Naive thymus-derived CD4-positive, alpha-beta T cell (primary cell): ENCODE measurements at places on chromosomes 3 and 15. TPM values are rescaled to one million over a fixed set of nuclear protein-coding genes. Genes with fewer than 3 reads are reported as not detected.

- H3K4me1 ChIP-seq, result no peaks in the 10 kb centered on the region
- no peak overlapping the region for H3K4me3 ChIP-seq
- DNase-seq, result no peak
- no peak overlapping the region for H3K27ac ChIP-seq
- H3K36me3 ChIP-seq, result no peaks in the 10 kb centered on the region
These were observed 38.4 kb downstream of the NEDD4 start for GRCh38 chr15:55954862-55955605.

DNA sequence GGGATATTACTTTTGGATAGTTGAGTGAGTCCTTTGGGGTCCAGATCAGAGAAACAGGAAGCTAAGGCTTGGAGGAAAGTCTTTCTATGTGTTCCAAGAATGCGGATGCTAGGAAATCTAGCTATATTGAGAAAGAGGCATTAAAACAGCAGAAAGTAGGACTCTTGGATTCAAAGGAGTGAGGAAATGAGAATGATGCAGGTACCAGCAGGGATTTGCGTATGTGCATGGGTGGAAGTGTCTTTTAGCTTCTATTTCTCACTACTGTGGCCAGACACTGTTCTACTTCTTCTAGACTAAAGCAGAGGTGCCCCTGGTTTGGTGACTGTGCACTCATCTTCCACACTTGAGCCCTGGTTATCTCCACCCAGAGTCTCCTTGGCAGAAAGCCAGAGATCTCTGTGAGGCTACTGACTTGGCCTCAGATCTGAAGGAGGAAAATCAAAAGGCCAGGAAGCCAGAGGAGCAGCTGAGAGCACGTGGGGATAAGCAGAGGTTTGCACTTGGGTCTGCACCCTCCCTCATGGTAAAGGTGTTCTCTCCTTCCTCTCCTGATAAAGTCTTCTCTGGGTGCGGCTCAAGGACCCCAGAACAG, 44.3 kb downstream of the ATP2B2 start:
- no peak for DNase-seq
- no peaks in the 10 kb centered on the region for H3K36me3 ChIP-seq
- no peak overlapping the region for H3K4me3 ChIP-seq
- no peaks in the 10 kb centered on the region for H3K27me3 ChIP-seq
- H3K27ac ChIP-seq, result no peak overlapping the region
- no peaks in the 10 kb centered on the region for H3K4me1 ChIP-seq

DNA sequence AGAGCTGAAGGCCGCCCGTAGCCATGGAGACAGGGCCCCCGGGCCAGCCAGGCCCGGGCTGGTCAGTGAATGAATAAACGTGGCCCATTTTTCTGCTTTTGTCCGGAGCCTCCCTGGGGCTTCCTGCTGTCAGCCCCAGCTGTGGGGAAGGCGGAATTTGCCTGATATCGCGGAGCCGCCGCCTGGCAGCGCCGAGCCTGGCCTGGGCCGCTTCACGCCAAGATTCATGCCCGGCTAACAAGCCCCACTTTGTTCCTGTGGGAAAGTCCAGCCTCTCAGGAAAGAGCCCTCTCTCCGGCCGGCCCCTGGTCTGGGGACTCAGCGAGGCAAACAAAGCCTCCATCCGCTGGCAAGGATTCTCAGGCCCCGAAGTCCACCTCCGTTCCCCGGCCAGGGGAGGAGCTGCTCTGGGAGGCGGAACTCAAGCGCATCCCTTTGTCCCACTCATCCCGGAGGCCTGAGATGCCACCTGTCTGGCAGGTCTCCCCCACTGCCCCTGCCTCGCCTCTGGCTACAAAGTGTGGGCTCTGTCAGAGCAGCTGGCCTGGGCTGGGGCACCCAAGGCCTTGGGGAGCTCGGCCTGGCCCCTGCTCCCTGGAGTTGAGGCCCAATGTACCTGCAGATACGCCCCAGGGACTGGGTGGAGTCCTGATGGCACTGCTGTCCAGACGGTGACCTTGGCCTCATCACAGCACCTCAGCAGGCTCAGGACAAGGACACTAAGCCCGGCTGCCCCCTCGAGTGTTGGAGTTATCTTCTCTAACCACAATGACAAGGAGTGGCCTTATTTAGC, 51.6 kb upstream of the SLC6A11 start:
- DNase-seq, result no peak
- H3K4me1 ChIP-seq, result no peaks in the 10 kb centered on the region
- H3K4me3 ChIP-seq, result no peak overlapping the region
- H3K36me3 ChIP-seq, result no peaks in the 10 kb centered on the region
- H3K27ac ChIP-seq, result no peak overlapping the region
- no peaks in the 10 kb centered on the region for H3K27me3 ChIP-seq

DNA sequence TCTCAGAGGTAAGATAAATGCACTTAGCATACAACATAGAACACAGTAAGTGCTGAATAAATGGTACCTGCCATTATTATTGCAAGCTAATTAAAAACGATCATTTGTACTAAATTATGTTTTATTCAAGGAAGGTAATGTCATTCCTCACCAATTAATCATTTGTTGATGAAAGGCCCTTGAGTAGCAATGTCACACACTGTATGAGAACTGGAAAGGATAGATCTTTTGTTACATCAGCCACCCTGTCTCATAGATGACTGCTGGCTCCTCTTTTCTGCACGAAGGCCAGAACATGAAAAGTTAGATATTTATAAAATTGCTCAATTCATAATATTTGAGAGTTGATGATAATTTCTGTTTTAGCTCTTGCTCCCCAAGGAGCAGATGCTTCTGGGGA, 415.4 kb downstream of the RBMS3 start:
- no peak for DNase-seq
- no peaks in the 10 kb centered on the region for H3K36me3 ChIP-seq
- H3K27me3 ChIP-seq, result no peaks in the 10 kb centered on the region
- no peak overlapping the region for H3K27ac ChIP-seq

DNA sequence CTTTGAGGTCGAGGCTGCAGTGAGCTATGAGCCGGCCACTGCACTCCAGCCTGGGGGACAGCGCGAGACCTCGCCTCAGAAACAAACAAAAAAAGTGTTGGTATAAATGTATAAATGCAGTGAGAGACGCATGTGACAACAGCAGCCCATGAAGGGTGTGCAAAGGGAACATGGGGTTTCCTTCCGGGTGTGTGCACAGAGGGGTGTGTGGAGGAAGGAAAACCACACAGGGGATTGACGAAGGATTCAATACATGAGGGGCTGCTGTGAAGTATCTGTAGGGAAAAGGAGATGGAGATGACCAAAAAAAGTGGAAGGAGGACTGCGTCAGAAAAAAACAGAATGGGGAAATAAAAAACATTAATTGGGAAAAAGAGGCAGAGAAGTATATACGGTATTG, 1.1 kb downstream of the MTFMT start:
- H3K4me3 ChIP-seq, result peak overlapping the region; percentile 90
- DNase-seq, result no peak
- no peaks in the 10 kb centered on the region for H3K27me3 ChIP-seq
- peak overlapping the region; percentile 76 for H3K27ac ChIP-seq
- H3K36me3 ChIP-seq, result peaks cover 30% of the 10 kb centered on the region
- H3K4me1 ChIP-seq, result peaks cover 10% of the 10 kb centered on the region

DNA sequence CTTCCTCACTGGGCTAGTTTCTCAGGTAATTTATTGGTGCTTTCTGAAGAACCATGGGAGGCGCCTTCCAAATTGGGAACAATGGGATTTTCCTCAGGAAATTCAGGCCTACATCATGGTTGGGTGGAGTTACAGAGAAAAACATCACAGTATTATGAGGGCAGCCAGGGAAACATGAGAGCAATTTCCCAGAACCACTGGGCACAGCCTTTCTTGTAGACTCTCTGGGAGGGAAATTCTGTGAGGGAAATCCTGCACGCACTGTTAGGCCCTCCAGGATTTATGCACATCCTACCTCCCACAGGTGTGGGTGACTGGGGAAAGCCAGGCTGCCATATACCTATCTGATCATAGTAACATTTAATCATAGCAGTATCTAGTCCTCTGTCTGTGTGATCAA, 13.2 kb downstream of the POPDC2 start:
- DNase-seq, result no peak
- no peak overlapping the region for H3K4me3 ChIP-seq
- no peaks in the 10 kb centered on the region for H3K4me1 ChIP-seq
- no peak overlapping the region for H3K27ac ChIP-seq

GRCh38 chr3:45446706-45447105, 58.3 kb downstream of the LARS2 start:
- no peak overlapping the region for H3K4me3 ChIP-seq
- H3K27me3 ChIP-seq, result no peaks in the 10 kb centered on the region
- peaks cover 9% of the 10 kb centered on the region for H3K36me3 ChIP-seq

DNA sequence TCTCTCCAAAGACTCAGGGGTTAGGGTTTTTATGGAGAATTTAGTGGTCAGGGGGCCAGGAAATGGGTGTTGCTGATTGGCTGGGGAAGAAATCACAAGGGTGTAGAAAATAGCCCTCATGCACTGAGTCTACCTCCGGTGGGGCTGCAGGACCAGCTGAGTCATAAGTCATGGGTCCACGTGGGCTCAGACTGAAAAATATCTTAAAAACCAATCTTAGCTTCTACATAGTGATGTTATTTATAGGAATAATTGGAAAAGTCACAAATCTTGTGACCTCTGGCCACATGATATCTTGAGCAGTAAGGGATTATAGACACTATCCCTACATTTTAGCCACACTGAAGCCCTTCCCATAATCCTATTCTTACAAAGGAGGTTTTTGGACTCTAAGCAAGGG, 224.0 kb downstream of the DPH6 start:
- no peak overlapping the region for H3K4me3 ChIP-seq
- no peaks in the 10 kb centered on the region for H3K4me1 ChIP-seq
- no peak overlapping the region for H3K27ac ChIP-seq
- no peaks in the 10 kb centered on the region for H3K36me3 ChIP-seq
- no peaks in the 10 kb centered on the region for H3K27me3 ChIP-seq
- no peak for DNase-seq

DNA sequence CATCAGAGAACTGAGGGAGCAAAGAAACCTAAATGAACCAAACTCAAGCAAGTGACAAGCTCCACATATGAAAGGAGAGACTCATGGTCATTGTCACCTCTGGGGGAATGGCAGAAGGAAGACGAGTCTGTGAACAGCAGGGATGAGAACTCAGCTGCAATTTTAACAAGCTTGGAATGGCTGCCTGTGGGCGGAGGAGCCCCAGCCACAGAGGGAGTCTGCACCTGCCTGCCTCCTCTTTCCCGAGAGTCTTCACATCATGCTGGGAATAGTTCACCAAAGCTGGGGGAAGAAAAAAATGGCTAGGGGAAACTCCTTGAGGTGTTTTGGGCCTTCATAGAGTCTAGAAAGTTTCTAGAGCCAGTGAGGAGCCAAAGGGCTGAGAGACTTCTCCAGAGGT, 21.3 kb upstream of the BHLHE40 start:
- DNase-seq, result no peak
- no peak overlapping the region for H3K27ac ChIP-seq
- no peaks in the 10 kb centered on the region for H3K36me3 ChIP-seq
- H3K4me1 ChIP-seq, result no peaks in the 10 kb centered on the region

DNA sequence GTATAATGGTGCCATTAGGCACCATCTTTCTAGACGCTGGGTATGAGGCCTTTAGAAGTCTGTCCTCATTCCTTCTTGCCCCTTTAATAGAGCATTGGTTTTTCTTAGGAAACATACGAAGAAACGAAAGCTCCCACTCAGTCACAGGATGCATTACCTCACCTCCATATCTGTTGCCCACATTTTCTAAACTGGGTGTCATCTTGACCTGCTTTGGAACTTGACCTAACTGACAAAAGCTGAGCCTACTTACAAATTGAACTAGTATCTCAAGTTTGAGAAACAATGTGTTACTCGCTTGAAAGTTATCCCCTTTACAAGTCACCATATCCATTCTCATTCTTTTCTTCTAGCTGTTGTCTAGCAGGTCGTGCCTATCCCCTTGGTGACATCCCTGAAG, 102.7 kb downstream of the VPS8 start:
- H3K36me3 ChIP-seq, result peaks cover 14% of the 10 kb centered on the region
- no peak overlapping the region for H3K4me3 ChIP-seq
- no peaks in the 10 kb centered on the region for H3K4me1 ChIP-seq
- no peak overlapping the region for H3K27ac ChIP-seq
- no peak for DNase-seq
- H3K27me3 ChIP-seq, result no peaks in the 10 kb centered on the region

DNA sequence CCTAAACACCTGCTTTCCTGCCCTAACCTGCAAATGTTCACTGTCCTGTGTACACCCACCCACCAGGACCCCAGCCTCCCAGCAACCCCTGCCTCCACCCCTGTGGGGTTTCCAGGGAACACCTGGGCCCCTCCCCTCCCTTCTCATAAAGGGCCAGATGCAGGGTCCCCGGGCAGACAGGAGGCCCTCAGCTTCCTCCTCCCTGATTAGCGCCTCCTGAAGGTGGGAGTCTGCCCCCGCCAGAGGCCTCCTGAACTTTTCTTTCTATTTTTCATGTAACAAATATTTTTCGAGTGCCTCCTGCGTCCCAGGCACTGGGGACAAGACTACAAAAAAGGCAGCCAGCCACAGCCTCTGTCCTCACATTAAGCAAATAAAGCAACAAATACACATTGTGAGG, 135.4 kb upstream of the LINGO1 start:
- no peaks in the 10 kb centered on the region for H3K27me3 ChIP-seq
- H3K4me1 ChIP-seq, result no peaks in the 10 kb centered on the region
- no peaks in the 10 kb centered on the region for H3K36me3 ChIP-seq
- DNase-seq, result no peak
- no peak overlapping the region for H3K4me3 ChIP-seq
- no peak overlapping the region for H3K27ac ChIP-seq

- H3K36me3 ChIP-seq, result no peaks in the 10 kb centered on the region
- no peak for DNase-seq
- H3K27me3 ChIP-seq, result peaks cover 28% of the 10 kb centered on the region
- no peak overlapping the region for H3K27ac ChIP-seq
- no peak overlapping the region for H3K4me3 ChIP-seq
- peaks cover 20% of the 10 kb centered on the region for H3K4me1 ChIP-seq
These were observed 1.4 kb upstream of the GHSR start for GRCh38 chr3:172449466-172450149.

DNA sequence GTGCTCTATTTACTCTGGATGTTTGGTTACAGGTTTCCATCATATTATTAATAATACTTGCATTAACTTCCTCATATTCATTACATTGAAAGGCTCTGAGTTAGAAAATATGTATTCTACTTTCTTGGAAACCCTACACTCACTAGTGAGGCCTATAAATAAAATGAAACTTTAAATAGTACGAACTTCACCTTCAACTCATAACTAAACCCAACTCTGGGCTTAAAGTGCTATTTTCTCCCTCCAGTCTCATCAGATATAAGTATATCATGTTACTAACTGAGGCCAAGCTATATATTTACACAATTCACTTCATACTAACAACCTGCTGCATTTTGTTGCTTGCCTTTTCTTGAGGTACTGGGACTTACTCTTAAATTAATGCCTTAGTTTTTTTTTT, 306.7 kb downstream of the TIGIT start:
- no peak overlapping the region for H3K27ac ChIP-seq
- H3K27me3 ChIP-seq, result no peaks in the 10 kb centered on the region
- H3K4me1 ChIP-seq, result no peaks in the 10 kb centered on the region

The NFKBIZ gene
- total RNA-seq, result 707 TPM

The SSUH2 gene
- not detected for total RNA-seq

The BCL2A1 gene
- 41.6 TPM for total RNA-seq

The CFAP161 gene
- total RNA-seq, result not detected in 2 replicates

The ABI3BP gene
- not detected for total RNA-seq

The ACP3 gene
- 1.9 TPM for total RNA-seq

The CYP1A2 gene
- total RNA-seq, result not detected
